Activated T-helper 1 cell treated with anti-CD3 and anti-CD28 coated beads, Interleukin-2, amount 50 U/mL, for 16 hours (primary cell): ENCODE measurements at places on chromosomes 1 and 21.

- DNase-seq, result no peak
Measured at GRCh38 chr1:178451529-178451928, 45.2 kb downstream of the CLEC20A start.

DNA sequence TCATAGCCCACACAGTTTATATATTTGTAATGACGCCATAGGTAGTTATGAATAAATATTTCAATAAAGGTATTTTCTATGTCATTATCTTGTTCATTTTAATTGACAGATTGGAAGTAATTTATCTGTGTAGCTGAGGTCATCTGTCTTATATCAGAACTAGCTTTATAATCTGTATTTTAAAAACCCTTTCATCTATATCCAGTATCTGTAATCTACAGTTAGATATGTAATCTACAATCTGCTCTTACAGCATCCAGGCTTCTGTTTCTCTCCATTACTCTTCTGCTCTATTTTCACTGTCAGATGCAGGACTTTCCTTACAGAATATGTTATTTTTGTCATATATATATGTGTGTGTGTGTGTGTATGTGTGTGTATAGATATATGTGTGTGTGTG is 137.6 kb downstream of the LBR start:
- DNase-seq, result no peak

- no peak for DNase-seq
Measured at GRCh38 chr1:21032741-21033140, 144.0 kb downstream of the EIF4G3 start.

DNA sequence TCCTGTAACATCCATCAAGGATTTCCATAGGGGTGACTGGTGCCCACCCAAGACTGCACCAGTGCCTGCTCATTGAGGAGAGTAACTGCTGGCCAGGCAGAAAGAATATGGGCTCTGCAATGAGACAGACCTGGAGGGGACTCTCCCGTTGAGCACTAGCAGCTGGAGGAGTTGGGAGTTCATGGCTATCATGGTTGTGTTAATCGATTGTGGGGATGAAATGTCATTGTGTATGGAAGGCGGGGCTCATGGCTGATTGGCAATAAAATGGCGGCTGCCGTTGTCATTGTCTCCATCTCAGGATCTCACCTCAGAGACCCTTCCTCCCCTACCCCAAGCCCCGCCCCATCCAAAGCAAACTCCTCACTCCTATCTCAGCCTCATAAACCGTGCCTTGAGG is 3.9 kb downstream of the TMEM125 start:
- no peak for DNase-seq

DNA sequence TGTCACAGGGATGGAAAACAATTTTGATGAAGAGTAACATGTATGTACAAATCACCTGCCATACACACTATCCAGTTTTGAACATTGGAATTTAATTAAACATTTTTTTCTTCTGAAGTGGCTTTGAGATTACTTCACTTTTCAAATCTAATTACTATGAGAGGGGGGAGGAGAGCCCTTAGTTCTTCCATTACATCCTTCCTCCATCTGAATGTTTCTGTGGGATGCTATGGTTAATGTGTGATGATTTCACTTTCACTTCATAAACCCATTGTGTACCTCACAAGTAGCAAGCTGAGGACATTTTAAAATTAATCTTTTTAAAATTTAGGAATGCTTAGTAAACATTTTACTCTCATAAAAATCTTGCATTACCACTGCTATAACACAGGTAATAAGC is 156.9 kb downstream of the RUNX1 start:
- DNase-seq, result no peak

- no peak for DNase-seq
Measured at GRCh38 chr21:17929510-17929909, 110.4 kb upstream of the C21orf91 start.

DNA sequence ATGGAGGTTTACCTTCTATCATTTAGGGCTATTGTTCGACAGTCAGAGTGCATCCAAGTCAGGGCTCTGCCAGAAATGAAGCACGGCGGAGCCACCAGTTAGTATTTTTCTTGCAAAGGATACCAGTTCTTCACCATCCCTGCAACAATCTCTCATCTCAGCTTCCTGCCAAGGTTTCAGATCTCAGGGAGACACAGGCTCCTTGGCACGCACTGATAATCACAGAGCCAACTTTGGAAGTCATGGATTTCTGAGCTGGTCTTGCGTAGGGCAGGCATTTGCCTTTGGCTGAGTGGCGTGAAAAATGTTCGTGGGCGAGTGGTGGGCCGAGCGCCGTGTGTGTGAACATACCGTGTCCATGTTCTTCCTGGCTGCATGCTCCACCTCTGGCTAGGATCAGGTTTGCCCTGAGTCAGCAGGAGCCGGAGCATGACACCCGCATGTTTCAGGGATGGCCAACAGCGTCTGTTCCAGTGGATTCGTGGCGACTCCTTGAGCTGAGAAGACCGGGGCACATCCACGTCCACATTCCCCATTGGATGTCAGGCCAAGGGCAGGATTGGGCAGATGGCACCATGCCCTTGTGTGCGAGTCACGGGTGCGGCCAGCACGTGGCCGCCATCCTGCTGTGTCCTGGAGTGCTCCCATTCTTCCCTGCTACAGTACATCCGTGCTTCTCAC is 118.5 kb upstream of the C1orf174 start:
- no peak for DNase-seq

- DNase-seq, result no peak
Measured at GRCh38 chr1:25219661-25220251, 12.5 kb downstream of the SYF2 start.

DNA sequence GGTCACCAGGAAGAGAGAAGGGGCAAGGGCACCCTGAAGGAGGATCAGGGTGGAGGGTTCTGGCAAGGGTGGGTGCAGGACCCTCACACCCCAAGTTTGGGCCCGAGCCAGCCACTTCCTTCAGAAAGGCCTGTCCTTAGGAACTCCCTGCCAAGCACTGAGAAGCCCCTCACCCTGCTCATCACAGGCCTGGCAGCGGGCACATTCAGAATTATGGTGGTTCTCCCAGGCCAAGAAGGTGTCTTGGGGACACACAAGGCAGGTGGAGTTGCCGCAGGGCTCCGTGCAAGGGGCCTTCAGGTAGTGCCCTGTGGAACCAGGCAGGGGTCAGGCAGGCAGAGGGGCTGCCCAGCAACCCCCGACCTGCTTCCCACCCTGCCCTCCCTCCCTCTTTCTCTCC is 1.1 kb downstream of the TNFRSF25 start:
- no peak for DNase-seq

- DNase-seq, result no peak
Measured at GRCh38 chr1:86381223-86381622, 14.9 kb downstream of the ODF2L start.

DNA sequence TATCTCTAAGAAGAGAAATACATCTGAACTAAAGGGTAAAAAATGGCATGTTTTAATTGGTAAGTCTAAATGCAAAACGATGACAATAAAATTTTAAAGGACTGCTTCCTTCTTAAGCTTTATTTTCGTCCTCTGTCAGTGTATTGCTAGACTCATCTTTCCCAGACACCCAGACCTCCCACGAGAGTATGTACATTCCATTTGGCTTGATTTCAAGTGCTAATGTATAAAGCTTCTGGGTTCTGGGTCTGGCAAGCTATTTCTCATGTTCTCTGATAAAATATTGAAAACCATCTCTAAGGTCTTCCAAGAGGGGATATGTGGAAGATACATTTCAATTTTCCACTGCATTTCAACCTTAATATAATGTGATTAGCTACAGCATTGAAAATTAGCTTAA is 24.6 kb upstream of the SLC2A1 start:
- DNase-seq, result no peak

GRCh38 chr1:218985424-218985984 is 188.2 kb upstream of the LYPLAL1 start:
- no peak for DNase-seq

DNA sequence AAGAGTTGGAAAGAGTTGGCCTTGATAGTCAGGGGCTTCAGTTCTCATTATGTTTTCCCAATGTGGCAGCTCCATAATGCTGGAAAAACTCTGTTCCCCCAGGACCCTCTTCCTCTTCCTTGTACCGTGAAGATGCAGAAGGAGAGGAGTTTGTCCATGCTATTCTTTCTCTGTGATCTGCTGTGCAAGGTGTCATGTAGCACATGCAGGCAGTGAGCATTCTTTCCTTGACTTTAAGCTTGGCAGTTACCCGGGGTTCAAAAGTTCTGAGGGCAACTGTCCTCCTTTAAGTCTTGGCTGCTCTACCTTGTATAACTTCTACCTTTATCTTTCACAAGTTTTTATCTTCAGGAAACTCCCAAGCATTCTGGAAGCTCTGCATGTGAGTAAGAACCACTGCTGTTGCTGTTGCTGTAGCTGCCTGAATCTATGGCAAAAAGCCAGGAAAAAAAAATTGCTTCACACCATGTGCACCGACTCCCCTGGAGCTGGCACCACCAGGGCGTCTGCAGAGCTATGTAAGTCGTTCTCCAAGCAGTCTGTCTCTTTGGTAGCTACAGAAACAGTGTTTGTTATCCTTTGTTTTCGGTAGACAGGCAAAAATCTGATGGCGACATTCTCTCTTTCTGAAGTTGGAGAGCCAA is 42.7 kb upstream of the SLC16A1 start:
- DNase-seq, result no peak

DNA sequence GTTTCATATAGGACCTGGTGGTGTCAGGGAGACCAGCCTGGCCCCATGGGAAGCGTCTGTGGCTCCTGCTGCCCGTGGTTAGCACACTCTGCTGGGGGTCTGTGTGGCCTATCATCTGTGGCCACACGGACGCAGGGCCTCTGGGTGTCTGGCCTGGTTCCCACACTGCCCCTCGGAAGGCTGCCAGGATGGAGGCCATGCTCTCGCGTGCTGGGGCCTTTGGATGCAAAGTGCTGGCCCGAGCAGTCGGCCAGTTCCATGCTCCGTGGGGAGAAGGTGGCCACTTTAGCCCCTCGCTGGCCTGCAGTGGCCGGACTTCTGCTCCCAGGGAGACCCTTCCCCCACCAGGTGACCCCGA is 20.8 kb upstream of the LRRC3 start:
- no peak for DNase-seq

- DNase-seq, result no peak
Measured at GRCh38 chr1:72177711-72178110, 104.6 kb downstream of the NEGR1 start.

DNA sequence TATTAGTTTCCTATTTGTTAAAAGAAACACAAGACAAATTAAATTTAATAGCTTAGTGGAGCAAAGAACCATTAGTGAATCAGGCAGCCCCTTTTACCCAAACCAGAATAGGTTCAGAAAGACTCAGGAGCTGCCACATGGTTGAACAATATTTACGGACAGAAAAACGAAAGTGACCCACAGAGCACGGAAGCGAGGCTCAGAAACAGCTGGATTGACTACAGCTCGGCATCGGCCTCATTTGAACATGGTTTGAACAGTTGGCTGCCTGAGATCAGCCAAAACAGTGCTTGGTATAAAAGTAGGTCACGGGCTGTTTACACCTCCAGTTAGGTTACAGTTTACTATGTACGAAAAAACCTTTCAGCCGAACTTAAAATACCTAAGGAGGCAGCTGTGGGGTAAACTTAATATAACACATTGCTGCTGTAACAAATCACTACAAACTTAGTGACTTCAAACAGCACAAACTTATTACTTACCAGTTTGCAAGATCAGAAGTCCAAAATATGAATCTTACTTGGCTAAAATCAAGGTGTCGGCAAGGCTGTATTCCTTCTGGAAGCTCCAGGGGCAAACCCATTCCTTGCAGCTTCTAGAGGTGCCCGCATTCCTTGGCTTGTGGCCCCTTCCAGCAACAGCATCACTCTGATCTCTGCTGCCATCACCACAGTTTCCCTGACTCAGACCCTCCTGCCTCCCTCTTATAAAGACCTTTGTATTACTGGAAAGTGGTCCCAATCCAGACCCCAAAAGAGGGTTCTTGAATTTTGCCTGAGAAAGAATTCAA is 11.8 kb downstream of the PADI4 start:
- no peak for DNase-seq

GRCh38 chr21:27076025-27076424 is 109.1 kb upstream of the ADAMTS5 start:
- no peak for DNase-seq

- no peak for DNase-seq
Measured at GRCh38 chr21:34882719-34883131, 166.4 kb downstream of the RUNX1 start.

DNA sequence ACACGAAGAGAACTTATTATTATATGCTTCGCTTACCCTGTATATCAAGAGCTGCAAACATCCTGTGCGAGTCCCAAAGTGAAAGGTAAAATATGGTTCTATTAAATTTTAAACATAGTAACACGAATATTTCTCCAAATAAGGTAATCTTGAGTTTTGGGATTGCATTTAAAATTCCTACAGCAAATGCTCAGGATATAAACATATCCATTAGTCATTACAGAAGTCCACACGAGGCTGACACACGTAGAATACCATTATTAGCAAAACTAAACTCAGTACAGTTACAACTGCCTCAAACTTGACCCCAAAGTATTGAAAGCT is 282 bp upstream of the LYPLAL1 start:
- no peak for DNase-seq

- DNase-seq, result no peak
Measured at GRCh38 chr1:31609514-31610118, 7.9 kb upstream of the HCRTR1 start.

- no peak for DNase-seq
Measured at GRCh38 chr21:41751611-41752011, 15.2 kb downstream of the RIPK4 start.

GRCh38 chr1:58307431-58307830 is 239.1 kb downstream of the OMA1 start:
- DNase-seq, result no peak

DNA sequence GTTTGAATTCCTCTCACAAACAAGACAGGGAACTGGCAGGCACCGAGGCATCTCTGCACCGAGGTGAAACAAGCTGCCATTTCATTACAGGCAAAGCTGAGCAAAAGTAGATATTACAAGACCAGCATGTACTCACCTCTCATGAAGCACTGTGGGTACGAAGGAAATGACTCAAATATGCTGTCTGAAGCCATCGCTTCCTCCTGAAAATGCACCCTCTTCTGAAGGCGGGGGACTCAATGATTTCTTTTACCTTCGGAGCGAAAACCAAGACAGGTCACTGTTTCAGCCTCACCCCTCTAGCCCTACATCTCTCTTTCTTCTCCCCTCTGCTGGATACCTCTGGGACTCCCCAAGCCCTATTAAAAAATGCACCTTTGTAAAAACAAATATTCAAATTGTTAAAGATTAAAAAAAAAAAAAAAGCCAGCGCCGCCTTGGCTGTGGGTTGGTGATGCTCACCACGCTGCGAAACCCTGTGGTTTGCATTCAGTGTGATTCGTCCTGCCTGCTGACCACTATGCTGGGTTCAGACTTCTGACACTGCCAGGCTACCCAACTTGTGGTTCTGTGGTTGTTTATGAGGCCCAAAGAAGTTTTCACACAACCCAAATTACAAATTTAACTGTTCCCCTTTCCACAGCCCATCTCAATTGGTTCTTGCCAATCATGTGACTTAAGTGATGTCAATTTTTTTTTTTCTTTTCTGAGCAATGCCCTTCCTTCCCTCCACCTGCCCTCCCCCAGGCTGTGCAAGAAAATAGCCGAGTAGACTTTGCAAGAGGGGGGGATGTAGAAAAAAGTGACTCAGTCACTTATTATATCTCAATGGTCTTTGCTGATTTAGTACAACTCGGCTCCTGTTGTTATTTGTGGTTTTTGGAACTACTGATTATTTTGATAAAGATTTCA is at the start of gene RUNX1:
Gene RUNX1, minus strand, starts transcription at position 597 of the 912 bp plus-strand sequence.
- peak; percentile 38 for DNase-seq
